ENCODE measurements at places on chromosomes 3 and 15. TPM values are rescaled to one million over a fixed set of nuclear protein-coding genes. Genes with fewer than 3 reads are reported as not detected.

DNA sequence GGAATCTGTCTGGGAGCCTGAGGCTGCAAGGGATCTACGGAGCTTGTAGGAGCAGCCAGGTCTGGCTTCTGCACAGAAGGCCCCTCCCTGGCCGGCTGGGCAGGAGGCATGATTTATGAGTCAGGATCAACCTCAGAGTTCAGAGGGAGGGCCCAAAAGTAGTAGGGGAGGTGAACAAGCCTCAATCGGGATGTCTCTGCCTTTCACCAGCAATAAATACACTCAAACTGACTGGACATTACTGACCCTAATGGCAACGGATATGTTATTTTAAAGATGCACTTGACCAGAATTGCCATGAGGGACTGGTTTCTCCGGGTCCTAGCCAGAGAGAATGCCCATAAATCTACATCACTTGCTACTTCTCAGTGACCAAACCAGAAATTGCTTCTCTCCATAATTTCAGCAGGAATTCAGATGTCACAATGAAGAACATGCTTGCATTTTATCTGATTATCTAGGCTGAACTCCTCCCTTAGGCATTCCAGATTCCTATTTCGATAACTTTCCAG is 109.6 kb upstream of the LMOD3 start:
- no peak overlapping the region for H3K27ac ChIP-seq
- no peaks in the 10 kb centered on the region for H3K27me3 ChIP-seq
- no peak overlapping the region for H3K4me3 ChIP-seq

- no peaks in the 10 kb centered on the region for H3K4me1 ChIP-seq
- DNase-seq = peak; percentile 17
- H3K36me3 ChIP-seq = no peaks in the 10 kb centered on the region
- H3K4me3 ChIP-seq = no peak overlapping the region
- no peaks in the 10 kb centered on the region for H3K27me3 ChIP-seq
- H3K27ac ChIP-seq = no peak overlapping the region
Observed at GRCh38 chr3:50661321-50661837, 13.3 kb upstream of the DOCK3 start.

DNA sequence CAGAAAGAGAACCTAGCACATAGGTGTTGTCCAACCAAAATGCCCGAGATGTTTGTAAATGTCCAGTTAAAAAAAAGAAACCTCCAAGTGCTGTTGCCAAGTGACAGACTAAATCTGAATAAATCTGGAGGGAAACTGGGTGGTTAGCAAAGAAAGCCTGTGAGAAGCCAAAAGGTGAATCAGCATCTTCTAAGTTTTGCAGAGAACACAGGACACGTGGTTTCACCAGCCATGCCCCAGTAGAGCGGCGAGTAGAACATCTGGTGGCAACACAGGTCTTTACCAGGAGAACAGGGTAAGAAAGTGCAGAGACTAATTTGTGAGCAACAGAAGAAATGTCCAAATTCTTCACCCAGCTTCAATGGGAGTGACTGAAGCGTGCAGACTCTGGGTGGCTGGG is 986.0 kb downstream of the ROBO2 start:
- H3K4me1 ChIP-seq = no peaks in the 10 kb centered on the region
- no peak overlapping the region for H3K4me3 ChIP-seq
- no peak for DNase-seq
- no peak overlapping the region for H3K27ac ChIP-seq
- H3K27me3 ChIP-seq = no peaks in the 10 kb centered on the region
- no peaks in the 10 kb centered on the region for H3K36me3 ChIP-seq

DNA sequence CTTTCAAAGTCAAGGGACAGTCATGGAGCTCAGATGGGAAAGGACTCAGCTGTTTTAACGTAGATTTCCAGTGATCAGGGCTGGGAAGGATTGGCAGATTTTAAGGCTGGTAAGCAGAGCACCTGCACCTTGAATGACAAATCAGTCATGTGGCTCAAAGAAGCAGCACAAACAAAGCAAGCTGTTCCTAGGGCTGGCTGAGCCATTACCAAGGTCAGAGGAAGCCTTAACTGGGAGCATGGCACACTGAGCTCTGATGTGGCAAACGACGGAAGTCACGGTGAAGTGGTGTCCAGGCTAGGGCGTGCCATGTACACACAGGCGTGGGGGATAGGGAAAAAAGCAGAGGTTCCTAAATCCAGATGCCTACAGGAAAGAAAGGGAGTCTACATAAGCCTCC is 84.6 kb upstream of the PFN2 start:
- DNase-seq = no peak
- H3K27ac ChIP-seq = no peak overlapping the region
- no peaks in the 10 kb centered on the region for H3K4me1 ChIP-seq
- H3K4me3 ChIP-seq = no peak overlapping the region
- H3K27me3 ChIP-seq = no peaks in the 10 kb centered on the region

The MUC20 gene
- total RNA-seq = 120 TPM

GRCh38 chr3:20914310-20914709 is 728.3 kb upstream of the SGO1 start:
- no peak overlapping the region for H3K27ac ChIP-seq
- no peaks in the 10 kb centered on the region for H3K27me3 ChIP-seq
- H3K4me3 ChIP-seq = no peak overlapping the region
- no peaks in the 10 kb centered on the region for H3K4me1 ChIP-seq

GRCh38 chr15:70741107-70741531 is 22.2 kb downstream of the UACA start:
- no peaks in the 10 kb centered on the region for H3K27me3 ChIP-seq
- no peaks in the 10 kb centered on the region for H3K4me1 ChIP-seq
- no peak overlapping the region for H3K4me3 ChIP-seq

The CLDN1 gene
- not detected for total RNA-seq

GRCh38 chr3:40524222-40524567 is 565 bp upstream of the ZNF621 start:
- peak overlapping the region; percentile 87 for H3K27ac ChIP-seq
- no peak for DNase-seq
- H3K4me1 ChIP-seq = peaks cover 9% of the 10 kb centered on the region
- H3K36me3 ChIP-seq = peaks cover 28% of the 10 kb centered on the region

DNA sequence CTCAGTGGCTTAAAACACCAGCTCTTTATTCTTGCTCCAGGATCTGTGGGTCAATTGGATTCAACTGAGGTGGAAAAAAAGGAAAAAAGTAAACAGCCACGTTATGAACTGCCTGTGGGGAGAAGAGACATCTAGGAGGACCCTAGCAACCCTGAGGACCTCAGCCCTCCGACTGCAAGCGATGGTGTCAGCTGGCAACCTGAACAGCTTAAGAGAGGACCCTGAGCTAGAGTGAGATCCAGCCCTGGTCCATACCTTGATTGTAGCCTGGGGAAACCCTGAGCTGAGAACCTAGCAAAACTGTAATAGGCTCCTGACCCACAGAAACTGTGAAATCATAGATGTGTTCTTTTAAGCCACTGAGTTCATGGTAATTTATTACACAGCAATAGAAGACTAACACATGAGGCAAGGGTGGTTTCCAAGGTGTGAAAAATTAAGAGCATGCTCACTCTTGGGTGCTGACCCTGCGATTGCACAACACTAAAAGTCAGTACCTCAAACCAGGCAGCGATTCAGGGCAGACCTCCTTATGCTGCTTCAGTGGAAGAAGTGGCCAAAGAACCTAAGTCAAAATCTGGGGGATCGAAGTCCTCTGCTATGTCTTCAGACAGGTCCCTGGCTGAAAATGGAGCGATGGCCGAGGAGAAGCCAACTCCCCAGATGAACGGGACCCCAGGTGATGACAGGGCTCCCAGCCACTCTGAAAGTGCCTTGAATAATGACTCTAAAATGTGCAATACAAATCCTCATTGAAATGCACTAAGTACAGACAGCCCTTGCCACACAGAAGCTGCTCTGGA is 57.7 kb downstream of the GASK1A start:
- H3K36me3 ChIP-seq = no peaks in the 10 kb centered on the region
- DNase-seq = no peak
- H3K4me1 ChIP-seq = no peaks in the 10 kb centered on the region
- no peaks in the 10 kb centered on the region for H3K27me3 ChIP-seq

The WDR93 gene
- total RNA-seq = 1.0 TPM

The MAP2K5 gene
- total RNA-seq = 14.0 TPM

DNA sequence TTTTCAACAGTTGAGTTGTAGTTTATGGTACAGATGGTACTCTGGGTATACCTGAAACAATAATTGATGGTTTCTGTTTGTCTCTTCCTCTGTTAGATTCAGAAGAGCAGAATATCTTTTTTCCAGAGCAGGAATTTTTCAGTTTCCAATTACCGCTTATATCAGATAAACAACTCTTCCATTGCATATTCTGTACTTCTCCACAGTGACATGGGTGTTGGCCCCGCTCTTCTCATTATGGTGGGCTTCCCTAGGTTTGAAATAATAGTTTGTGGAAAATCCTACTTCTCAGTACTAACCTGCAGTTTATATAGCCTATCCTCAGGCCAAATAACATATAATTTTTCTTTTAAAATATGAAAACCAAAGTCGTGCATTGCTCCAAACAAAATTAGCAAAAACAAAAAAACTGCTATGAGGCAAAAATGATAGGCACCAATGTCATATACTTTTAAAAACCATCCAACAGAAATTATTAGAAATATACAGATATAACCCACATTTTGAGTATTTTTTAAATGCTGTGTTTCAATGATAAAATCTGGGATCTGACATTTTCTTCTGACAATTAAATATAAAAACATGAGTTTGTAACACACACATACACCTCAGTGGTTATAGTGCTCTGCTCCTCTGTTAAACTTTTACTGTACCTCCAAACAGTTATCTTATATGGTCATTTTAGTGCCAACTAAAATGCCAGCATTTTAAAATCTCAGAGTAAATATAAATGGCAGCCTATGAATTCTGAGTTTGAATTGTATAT is 56.8 kb downstream of the CMSS1 start:
- H3K27me3 ChIP-seq = no peaks in the 10 kb centered on the region
- DNase-seq = no peak
- H3K4me1 ChIP-seq = no peaks in the 10 kb centered on the region
- peak overlapping the region; percentile 55 for H3K4me3 ChIP-seq

GRCh38 chr3:94137377-94137776 is 74.5 kb downstream of the NSUN3 start:
- H3K27me3 ChIP-seq = no peaks in the 10 kb centered on the region
- no peaks in the 10 kb centered on the region for H3K4me1 ChIP-seq
- DNase-seq = no peak
- H3K27ac ChIP-seq = no peak overlapping the region

DNA sequence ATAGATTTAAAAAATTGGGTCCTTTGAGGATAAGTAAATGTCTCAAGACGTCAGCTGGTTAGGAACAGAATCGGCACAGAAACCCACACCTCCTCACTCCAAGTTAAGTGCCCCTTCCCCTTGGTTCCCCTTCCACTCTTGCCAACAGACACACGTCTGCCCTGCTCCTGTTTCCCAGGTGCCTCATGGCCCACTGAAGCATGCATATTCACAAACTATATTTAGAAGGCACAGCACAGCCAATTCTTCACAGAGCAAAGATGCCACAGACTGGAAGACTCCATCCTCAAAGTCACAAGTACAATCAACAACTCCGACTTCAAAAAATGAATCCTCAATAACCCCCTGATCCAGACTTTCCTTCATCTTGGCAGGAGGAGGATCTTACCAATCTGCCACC is 295.4 kb upstream of the NR2F2 start:
- H3K4me1 ChIP-seq = no peaks in the 10 kb centered on the region
- no peaks in the 10 kb centered on the region for H3K36me3 ChIP-seq
- H3K27ac ChIP-seq = no peak overlapping the region
- no peak overlapping the region for H3K4me3 ChIP-seq
- no peaks in the 10 kb centered on the region for H3K27me3 ChIP-seq

The IQCF5 gene
- total RNA-seq = not detected

The CCR4 gene
- not detected for total RNA-seq

The ARGFX gene
- total RNA-seq = not detected

The MED12L gene
- 3.3 TPM for total RNA-seq
